ENCODE measurements at places on chromosomes 5 and 9.

- no peak for DNase-seq
Observed at GRCh38 chr9:92960561-92961290, 13.4 kb downstream of the FGD3 start.

DNA sequence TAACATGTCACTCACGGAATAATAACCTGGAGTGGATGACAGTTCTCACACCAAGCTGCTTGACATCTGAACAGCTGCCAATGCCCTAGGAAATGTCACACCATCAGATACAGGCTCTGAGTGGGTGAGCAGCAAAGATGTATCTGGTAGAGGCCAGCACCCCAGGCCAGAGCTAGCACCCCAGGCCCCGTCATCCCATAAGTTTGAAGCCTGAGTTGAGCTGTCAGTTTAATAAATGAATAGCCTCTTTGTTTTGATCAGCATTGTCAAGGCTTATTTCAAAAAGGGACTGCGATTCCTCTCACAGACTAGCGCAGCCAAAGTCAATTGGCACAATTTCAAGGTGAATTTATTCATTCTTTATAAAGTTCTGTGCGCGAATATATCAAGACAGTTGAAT, 1327.1 kb downstream of the MAT2B start:
- no peak for DNase-seq

GRCh38 chr5:107403228-107403953, 267.3 kb downstream of the EFNA5 start:
- no peak for DNase-seq

- DNase-seq: no peak
Observed at GRCh38 chr9:4748612-4749011, 7.6 kb upstream of the AK3 start.

DNA sequence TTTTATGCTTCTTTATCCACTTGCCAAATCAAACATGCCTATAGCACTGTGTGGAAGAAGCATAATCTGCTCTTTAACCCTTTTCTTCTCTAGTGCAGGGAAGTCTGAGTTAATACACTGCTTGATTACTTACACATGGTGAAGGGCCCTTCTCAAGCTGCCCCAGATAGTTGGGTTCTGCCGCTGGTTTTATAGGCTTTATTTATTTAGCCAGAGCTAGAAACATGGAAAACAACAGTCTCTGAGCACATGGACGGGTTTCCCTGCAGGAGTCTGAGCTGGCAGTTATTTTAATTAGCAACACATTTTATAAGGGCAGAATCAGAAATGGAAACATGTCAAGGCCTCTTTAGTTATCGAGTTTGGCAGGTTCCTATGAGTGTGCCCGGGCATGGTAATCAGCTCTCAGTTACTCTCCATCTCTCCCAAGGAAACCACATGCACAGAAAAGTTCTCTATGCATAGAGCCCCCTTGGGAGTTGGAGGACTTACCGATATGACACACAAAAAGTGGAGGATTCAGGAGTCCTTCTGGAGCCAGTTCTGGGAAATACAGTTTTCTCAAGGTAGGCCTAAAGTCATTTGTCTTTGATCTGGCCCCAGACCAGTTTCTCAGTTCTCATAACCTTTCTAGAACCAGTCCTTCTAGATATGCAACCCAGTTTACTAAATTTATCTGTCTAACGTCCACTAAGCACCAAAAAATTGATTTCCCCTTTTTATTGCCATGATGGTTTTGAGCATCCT, 564.8 kb downstream of the ACTL7B start:
- no peak for DNase-seq

DNA sequence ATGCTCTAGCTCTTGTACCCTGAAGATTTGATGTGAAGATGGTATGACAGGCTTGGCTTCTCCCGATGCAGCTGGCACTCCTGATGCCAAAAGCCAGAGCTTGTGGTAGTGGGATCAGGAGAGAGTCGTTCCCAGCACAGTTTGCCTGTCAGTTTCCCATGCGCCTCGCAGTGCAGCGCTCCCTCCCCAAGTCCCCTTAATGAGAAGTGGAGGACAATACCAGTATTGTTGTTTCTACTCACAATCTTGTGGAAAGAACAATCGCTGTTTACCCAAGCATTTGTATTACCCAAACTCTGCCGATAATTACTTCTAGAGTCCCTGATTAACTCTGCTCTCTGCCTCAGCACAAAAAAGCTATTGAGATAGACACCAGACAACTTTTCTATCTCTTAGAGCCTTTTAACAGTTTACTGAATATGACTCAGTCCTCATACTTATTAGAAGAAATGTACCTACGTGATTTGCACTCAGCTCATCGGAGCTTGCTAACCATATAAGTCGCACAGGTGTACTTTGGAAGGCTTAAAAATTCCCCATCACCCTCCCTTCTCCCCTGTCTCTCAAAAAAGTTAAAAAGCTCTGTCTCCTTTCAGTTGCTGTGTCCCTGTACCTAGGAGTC, 283.2 kb upstream of the TMEM161B start:
- no peak for DNase-seq

- no peak for DNase-seq
Observed at GRCh38 chr9:34458959-34459340, 345 bp downstream of the DNAI1 start.

DNA sequence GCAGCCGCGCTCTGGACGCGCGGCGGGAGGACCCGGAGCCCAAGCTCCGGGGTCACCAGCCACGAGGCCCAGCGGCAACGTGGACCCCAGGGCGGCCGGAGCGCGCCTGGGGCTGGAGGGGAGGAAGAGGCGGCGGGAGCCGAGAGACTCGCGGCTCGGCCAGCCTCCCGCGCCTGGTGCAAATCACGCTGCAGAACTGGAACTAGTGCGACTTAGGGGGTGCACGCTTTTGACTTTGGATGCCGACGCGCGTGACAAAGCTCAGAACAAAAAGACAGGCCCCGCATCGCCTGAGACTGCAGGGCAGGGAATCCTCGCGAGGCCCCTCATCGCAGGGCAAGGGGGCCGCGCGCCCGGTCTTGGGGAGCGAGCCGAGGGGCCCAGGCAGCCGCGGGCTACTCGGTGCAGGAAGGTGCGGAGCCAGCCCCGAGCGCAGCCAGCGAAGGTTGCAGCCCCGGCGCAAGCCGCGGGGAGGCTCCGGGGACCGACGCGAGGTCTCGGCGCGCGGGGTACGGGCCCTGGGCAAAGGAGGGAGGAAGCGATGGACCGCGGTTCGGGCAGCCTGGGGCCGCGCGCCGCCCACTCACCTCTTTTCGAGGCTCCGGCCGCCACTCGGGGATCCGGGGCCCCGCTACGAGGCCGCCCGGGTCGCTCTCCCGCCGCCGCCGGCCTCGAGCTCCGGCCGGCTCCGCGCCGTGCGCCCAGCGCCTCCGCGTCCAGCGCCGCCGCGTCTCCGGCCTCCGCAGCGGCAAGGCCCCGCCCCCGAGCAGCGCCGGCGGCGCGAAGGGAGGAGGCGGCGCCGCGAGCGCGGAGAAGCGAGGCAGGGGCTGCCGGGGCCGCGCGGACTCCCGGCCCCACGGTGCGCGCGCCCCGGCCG, at the start of gene GOLM1:
Gene GOLM1, minus strand, starts transcription at position 735 of the 877 bp plus-strand sequence. CDS start 20,238 bp downstream, outside the sequence.
- no peak for DNase-seq

- no peak for DNase-seq
Observed at GRCh38 chr9:71322311-71322710, 200.9 kb upstream of the TRPM3 start.

GRCh38 chr5:72307573-72307967, 12.5 kb downstream of the MRPS27 start:
- no peak for DNase-seq

DNA sequence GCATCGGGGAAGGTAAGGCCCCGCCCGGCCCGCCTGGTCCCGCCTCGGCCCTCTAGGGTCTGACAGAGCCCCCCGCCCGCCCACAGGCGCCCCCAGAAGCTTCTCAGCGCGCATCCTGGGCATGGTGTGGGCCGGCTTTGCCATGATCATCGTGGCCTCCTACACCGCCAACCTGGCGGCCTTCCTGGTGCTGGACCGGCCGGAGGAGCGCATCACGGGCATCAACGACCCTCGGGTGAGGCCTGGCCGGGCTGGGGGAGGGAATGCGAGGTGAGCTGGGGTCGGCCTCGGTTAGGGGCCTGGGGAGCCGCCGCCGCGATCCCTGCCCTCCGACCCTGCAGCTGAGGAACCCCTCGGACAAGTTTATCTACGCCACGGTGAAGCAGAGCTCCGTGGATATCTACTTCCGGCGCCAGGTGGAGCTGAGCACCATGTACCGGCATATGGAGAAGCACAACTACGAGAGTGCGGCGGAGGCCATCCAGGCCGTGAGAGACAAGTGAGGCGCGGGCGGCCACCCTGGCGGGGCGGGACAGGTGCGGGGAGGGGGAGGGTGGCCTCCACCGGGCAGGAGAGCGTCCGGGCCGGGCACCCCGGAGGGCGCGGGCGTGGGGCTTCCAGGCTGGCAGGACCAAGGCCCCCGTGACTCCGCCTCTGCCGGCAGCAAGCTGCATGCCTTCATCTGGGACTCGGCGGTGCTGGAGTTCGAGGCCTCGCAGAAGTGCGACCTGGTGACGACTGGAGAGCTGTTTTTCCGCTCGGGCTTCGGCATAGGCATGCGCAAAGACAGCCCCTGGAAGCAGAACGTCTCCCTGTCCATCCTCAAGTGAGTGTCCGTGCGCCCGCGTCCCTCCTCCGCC, 7.1 kb downstream of the LRRC26 start:
- no peak for DNase-seq

DNA sequence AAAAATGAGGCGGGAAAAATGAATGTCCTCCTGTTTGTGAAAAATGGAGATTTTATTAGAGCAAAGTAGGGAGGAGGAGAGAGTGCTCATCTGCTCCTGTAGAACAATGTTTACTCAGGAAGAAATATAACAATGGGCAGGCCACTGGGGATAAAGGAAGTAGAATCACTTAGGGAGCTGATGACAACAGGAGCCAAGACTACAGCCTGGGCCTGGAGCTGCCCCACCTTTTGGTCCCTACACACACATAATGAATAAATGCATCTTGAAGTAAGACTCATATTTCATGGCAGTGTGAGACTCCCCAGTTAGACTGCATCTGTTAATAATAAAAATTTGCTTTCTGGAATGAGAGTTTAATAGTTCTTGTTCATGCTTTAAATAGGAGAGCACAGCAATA, 1939.8 kb downstream of the EFNA5 start:
- no peak for DNase-seq

- DNase-seq: no peak
Observed at GRCh38 chr9:122988920-122989621, 44.4 kb upstream of the GPR21 start.

DNA sequence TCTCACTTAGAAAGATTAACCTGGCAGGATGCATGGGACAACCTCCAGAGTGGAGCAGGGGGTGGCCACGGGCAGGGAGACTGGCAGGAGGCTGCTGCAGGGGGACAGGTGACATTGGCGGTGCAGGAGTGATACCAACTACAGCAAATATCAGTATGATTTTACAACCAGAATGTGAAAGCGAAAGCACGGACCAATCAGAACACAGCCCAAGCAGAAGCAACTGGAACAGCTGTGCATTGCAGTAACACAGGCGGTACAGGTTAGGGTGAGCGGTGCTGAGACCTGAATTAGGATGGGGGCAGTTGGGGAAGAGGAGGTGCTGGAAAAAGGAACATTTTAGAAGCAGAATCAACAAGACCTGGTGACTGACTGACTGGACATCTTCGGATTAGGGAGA, 29.3 kb downstream of the POLR1E start:
- no peak for DNase-seq

GRCh38 chr9:13942695-13943094, 371.2 kb downstream of the NFIB start:
- DNase-seq: no peak

GRCh38 chr9:133643978-133644760, 8.0 kb downstream of the DBH start:
- DNase-seq: no peak

DNA sequence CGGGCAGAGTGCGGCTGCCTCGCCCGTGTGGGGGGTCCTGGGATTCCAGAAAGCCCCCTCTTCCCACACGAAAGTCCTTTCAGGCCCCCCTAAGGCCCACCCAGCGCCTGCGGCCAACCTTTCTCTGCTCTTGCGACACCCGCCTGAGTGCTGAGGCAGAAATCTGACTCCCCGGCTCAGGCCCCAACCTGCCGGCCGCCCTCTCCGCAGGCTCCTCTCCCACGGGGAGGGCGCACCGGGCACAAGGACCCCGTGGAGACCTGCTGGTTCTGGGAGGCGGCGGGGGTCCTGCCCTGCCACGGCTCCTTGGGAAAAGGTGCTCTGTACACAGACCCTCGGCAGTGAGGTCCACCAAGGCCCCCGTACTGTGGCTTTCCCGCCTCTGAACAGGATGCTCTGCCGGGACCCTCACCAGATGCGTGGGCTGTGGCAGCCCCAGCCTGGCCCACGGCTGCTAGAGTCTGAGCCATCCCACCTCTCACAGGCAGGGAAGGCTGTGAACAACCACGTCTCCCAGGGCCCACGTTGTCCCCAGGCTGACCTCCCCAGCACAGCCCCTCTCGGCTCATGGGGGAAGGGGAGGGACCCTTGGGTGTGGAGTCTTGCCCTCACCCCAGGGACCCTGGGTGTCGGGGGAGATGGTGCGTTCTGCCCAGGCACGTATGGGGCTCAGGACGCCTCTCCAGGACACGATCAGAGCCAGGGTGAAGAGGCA, 41.5 kb upstream of the EGFL7 start:
- DNase-seq: no peak

- DNase-seq: no peak
Observed at GRCh38 chr9:111615928-111616327, 15.2 kb upstream of the DNAJC25 start.

GRCh38 chr5:160324886-160325285, 12.5 kb upstream of the CCNJL start:
- DNase-seq: no peak

DNA sequence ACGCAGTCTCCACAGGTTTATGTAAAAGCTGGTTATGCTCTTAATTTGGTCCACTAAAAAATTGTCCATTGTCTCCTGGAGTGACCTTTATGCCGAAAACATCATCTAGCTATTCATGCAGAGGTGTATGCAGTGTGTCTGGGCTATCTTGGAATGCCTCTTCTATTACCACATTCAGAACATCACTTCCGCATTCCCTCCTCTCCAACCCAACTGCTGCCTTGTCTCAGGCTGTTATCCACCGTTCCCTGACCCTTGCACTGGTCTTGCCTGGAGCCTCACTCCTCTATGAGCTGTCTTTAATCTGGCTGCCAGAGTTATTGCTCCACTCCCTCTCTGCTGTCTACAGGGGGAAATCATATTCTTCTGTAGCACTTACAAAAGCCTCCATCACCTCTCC, 214.1 kb upstream of the ANKRD55 start:
- DNase-seq: no peak

DNA sequence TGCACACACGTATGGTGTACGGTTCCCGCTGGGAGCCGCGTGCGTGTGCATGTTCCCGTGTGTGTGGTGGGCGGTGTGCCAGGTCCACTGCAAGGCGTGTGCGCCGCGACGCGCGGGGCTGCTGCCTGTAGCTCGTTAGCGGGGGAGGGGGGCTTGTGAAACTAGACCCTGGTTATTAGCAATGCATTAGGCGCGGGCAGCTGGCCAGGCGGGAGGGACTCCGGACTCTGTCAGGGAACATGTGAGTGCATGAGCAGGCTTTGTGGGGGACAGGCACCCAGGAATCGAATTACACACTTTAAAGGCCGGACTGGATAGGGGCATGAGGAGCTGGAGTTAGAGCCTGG, 32.2 kb upstream of the ENHO start:
- DNase-seq: no peak
